CD4-positive, alpha-beta T cell treated with Interleukin-4 for 1 hour (primary cell): ENCODE measurements at places on chromosomes 16 and 17.

DNA sequence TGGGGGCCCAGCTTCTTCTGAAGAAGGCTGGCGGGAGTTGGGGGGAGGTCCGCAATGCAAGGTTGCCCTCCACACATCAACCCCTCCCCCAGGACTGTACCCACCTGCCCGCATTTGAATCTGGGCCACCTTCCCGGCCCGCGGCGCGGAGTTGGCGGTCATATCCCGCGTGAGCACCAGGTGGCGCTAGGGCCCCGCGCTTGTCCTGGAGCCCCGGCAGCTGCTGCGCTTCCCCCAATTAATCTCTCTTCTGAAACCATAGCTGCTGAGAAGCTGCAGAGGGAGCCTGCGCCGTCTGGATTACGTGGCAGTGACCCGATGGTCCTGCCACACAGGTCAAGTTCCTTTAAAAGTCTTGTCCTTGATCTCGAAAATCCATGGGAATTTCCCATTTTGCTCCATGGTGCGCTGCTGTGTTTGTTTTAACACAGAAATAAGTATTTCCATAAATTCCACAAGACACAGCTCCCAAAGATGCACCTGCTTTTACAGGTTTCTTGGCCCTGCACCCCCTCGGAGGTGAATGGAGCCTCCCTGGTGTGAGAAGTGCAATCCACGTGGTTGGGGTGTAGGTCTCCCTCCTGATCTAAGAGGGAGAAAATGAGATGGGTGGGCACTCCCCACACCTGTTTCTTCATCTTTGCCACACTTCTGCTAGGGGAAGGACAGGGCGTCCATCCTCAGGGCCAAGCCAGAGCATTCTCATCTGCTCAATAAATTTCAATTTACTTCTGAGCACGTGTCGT lies 22.1 kb downstream of the COX4I1 start:
- peak; percentile 83 for DNase-seq

- no peak for DNase-seq
Observed at GRCh38 chr16:79402356-79402755, 198.2 kb downstream of the MAF start.

DNA sequence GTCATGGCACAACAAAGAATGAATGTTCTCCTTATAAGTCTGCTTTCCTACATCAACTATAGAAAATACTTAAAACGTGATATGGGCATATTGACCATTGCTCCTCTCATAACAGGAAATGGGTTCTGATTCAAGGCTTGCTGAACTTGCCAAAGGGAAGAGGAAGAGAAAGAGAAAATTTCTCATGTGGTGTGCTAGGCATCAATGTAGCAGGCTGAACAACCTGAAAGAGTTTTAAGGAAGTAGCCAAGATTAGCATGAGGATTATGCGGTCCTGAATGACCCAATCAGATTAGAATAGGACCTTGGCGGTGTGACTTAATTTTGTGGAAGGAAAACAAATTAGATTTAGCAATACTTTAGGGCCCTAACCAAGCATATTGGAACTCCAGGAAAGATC lies 617.7 kb upstream of the CDH11 start:
- DNase-seq = no peak

- no peak for DNase-seq
Observed at GRCh38 chr17:3917391-3917931, 1.2 kb upstream of the P2RX1 start.

GRCh38 chr17:75480281-75480680 lies 23.8 kb downstream of the TMEM94 start:
- no peak for DNase-seq

DNA sequence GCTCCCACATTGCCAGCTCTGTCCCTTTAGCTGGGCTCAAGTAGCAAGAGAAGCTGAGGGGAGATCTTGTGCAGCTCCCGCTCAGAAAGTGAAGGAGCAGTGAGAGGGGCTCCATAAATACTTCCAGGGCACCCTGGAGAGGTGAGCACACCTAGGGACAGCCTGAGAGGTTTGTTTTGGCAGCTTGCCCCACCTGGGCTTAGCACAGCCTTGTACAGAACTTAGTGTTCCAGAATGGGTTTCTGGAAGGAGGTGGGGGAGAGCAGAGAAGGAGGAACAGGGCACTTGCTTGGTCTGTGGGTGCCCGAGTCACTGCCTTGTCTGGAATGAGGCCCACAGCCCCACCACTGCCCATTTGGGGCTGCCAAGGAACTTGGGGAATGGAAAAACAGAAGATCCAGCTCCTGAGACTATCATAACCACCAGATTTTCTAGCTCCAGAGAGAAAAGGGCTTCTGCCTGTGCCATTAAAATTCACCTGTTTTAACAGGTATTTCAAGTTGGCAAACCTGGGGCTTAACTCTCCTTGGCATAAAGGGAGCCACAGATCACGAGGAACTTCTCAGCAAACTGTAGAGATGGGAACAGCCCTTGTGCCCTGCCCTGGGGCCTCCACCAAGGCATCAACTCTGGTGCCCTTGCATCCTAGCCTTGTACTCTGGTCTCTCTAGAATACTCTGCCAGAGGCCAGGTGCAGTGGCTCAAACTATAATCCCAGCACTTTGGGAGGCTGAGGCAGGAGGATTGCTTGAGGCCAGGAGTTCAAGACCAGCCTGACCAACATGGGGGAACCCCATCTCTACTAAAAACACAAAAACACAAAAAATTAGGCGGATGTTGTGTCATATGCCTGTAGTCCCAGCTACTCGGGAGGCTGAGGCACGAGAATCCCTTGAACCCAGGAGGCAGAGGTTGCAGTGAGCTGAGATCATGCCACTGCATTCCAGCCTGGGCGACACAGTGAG lies 1.9 kb downstream of the PRR15L start:
- no peak for DNase-seq

DNA sequence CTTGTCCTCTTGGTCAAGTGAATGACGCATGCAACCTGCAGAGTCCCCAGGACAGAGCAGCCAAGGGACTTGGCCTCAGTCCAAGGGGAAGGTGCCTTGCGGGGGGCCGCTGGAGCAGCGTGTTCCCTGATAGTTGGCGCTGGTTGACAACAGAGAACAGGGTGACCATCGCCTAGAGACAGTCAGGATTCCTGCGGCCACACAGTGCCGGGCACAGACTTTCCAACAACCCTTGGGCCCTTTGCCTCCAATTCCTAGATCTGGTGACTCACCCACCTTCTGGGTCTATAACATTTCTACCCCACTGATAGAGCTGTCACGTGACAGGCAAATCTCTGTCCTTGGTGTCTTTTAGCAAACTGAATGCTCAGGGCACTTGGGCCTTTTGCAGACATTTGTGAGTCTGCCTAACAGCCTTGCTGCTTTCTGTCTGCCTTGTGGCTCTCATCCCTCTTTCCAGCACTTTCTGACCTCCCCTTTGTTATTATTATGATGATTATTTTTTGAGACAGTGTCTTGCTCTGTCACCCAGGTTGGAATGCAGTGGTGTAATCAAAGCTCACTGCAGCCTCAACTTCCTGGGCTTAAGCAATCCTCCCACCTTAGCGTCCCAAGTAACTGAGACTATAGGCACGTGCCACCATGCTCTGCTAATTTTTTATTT lies 11.9 kb upstream of the TEDC2 start:
- DNase-seq = no peak

GRCh38 chr17:81440511-81441244 lies 45.4 kb downstream of the BAHCC1 start:
- no peak for DNase-seq

GRCh38 chr17:15341385-15341849 lies at the start of gene TEKT3:
TSS of gene TEKT3 (minus strand) at chr17:15341597. CDS start at chr17:15331585, 10,012 bp downstream.
- DNase-seq = no peak

- no peak for DNase-seq
Observed at GRCh38 chr17:16962804-16963203, 9.1 kb downstream of the TNFRSF13B start.
